ENCODE measurements at places on chromosomes 5 and 9. TPM values are rescaled to one million over a fixed set of nuclear protein-coding genes. Genes with fewer than 3 reads are reported as not detected.

The PCDHGA4 gene
- total RNA-seq, result 0.07 TPM

The FAM120A gene
- total RNA-seq, result 110 TPM

The LHX3 gene
- not detected for total RNA-seq

The CCL21 gene
- total RNA-seq, result not detected

The PHYHD1 gene
- total RNA-seq, result 12.9 TPM

The PRUNE2 gene
- 2.2 TPM for total RNA-seq

The ORM2 gene
- total RNA-seq, result not detected

The IFNB1 gene
- not detected for total RNA-seq

The ADAMTSL2 gene
- not detected for total RNA-seq
